ENCODE measurements at places on chromosomes 11 and 22.

- H3K27ac ChIP-seq = no peak overlapping the region
- H3K27me3 ChIP-seq = peaks cover 13% of the 10 kb centered on the region
- no peaks in the 10 kb centered on the region for H3K36me3 ChIP-seq
- no peak overlapping the region for H3K4me3 ChIP-seq
- H3K4me1 ChIP-seq = no peaks in the 10 kb centered on the region
Measured at GRCh38 chr11:43931717-43932039, 10.8 kb upstream of the C11orf96 start.

DNA sequence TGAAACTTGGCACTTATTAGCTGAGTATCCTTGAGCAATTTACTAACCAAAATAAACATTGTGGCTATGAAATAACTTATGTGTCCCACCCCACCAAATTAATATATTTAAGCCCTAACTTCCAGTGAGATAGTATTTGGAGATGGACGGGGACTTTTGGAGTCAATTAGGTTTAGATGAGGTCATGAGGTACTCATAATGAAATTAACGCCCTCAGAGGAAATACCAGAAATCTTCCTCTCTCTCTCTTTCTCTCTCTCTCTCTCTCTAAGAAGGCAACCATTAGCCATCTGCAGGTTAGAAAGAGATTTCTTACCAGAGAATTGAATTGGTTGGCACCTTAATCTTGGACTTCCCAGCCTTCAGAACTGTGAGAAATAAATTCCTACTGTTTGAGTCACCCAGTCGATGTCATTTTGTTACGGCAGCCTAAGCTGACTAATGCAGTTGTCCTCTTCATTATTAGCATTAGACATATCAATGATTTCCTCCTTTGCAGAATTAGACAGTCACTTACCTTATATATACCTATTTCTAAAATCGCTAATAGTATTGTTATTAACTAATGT lies 1284.0 kb downstream of the FAM181B start:
- no peaks in the 10 kb centered on the region for H3K27me3 ChIP-seq
- H3K4me1 ChIP-seq = no peaks in the 10 kb centered on the region
- H3K36me3 ChIP-seq = no peaks in the 10 kb centered on the region
- no peak overlapping the region for H3K4me3 ChIP-seq

DNA sequence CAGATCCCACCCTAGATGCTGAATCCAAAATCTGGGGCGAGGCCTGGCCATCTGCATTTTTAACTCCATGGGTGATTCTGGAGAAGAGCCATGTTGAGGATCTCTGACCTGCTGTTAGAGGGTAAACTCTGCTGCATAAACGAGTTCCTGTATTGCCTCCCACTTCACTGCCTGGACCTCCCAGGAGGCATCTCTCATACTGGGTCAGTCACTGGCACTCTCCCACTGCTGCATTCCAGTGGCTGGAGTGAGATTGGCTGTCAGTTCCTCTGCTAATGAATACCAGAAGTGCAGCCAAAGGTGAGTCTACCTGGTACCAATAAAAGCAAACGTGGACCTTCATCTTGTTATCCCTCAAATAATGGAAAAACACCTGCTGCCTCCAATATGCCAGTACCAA lies 10.3 kb downstream of the POLDIP3 start:
- H3K27ac ChIP-seq = no peak overlapping the region
- H3K4me1 ChIP-seq = peaks cover 11% of the 10 kb centered on the region
- no peaks in the 10 kb centered on the region for H3K27me3 ChIP-seq
- no peak for DNase-seq

- no peaks in the 10 kb centered on the region for H3K27me3 ChIP-seq
- H3K4me1 ChIP-seq = peaks cover 24% of the 10 kb centered on the region
- peak overlapping the region; percentile 71 for H3K27ac ChIP-seq
- DNase-seq = no peak
Measured at GRCh38 chr22:45239681-45240051, 1.0 kb downstream of the KIAA0930 start.

- DNase-seq = peak; percentile 98
- H3K27ac ChIP-seq = peak overlapping the region; percentile 90
- no peaks in the 10 kb centered on the region for H3K36me3 ChIP-seq
- peak overlapping the region; percentile 15 for H3K4me3 ChIP-seq
- H3K27me3 ChIP-seq = no peaks in the 10 kb centered on the region
Measured at GRCh38 chr22:35629406-35630216, 12.5 kb upstream of the MB start.

GRCh38 chr22:45828841-45829240 lies 148.1 kb downstream of the WNT7B start:
- no peak overlapping the region for H3K4me3 ChIP-seq
- peaks cover 33% of the 10 kb centered on the region for H3K4me1 ChIP-seq
- no peak overlapping the region for H3K27ac ChIP-seq

DNA sequence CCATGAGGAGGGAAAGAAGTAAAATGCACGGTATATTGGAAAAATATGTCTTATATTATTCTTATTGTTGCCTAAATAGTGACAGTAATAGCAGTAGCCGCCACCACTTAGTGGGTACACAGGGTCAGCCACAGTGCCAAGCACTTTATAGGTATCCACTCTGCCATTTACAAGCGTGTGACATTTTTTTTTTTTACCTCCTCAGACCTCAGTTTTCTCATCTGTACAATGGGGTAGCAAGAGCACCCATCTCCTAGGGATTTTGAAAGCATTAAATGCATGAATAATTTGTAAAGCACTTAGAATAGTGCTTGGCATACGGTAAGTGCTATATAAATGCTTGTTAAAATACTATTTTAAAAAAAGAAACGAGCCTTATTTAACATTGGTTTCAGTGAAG lies 8.9 kb downstream of the RTN4RL2 start:
- no peak for DNase-seq
- H3K36me3 ChIP-seq = no peaks in the 10 kb centered on the region
- H3K27ac ChIP-seq = no peak overlapping the region

GRCh38 chr11:44708009-44708408 lies 18.8 kb upstream of the TSPAN18 start:
- no peak overlapping the region for H3K4me3 ChIP-seq
- DNase-seq = no peak
- no peaks in the 10 kb centered on the region for H3K36me3 ChIP-seq
- no peaks in the 10 kb centered on the region for H3K4me1 ChIP-seq

DNA sequence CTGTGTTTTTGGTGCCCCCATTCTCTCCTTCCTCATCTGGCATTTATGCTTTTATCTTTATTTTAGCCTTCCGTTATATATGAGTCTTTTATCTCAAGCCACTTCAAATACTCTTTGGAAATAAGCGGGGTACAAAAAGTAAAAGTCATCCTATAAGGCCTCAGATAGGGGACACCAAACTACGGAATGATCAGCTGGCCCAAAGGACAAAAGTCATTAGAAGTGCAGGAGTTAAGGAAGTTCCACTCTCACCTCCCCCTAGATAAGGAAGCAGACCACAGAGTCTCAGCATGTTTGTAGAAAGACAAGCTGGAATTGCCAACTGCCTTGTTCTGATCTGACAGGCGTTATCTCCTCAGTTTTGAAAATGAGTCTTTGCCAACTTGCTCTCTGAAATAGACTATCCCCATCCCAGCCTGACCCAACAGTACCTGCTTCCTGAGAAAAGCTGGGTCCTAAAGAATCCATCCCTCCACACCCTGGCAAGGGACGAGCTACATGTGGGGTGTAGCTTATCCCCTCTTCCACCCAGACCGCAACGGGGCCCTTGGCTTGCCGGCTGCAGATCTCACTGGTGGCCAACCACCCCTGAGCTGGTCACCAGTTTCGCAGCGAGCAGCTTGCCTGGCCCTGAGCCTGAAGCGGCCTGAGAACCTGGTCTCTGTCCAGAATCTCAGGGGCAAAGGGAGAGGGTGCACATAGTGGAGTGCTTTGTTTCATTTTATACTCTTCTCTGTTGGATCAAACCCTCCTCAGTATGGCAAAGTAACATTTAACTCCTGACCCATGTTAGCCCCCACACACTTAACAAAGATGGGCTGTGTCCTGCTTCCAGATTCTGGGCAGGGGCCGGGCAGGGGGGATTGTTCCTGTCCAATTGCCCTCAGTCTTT lies 13.8 kb downstream of the FADS2 start:
- H3K4me3 ChIP-seq = no peak overlapping the region
- peaks cover 53% of the 10 kb centered on the region for H3K36me3 ChIP-seq
- no peaks in the 10 kb centered on the region for H3K27me3 ChIP-seq
- no peaks in the 10 kb centered on the region for H3K4me1 ChIP-seq

- no peak overlapping the region for H3K4me3 ChIP-seq
- no peaks in the 10 kb centered on the region for H3K36me3 ChIP-seq
- DNase-seq = no peak
- H3K27me3 ChIP-seq = peaks cover 41% of the 10 kb centered on the region
Measured at GRCh38 chr11:6632116-6633073, 13.2 kb upstream of the TPP1 start.

DNA sequence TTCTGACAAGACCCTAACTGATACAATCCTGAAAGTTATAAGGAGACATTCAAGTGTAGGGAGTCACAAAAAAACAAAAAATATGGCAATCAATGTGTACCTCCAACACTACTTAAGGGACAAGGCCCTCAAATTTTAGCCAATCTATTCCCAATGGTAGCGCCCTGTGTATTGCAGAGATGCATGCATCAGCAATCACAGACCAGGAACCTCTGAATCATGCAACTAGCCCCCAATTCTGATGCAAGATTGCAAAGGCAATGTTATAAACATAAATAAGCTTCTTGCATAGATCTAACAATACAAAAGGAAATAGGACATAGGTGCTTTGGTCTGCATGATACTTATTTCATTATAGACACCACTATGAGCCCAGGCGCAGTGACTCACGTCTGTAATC lies 29.7 kb upstream of the SIK2 start:
- DNase-seq = no peak
- no peaks in the 10 kb centered on the region for H3K27me3 ChIP-seq
- no peak overlapping the region for H3K4me3 ChIP-seq
- peaks cover 5% of the 10 kb centered on the region for H3K4me1 ChIP-seq
- H3K27ac ChIP-seq = no peak overlapping the region

DNA sequence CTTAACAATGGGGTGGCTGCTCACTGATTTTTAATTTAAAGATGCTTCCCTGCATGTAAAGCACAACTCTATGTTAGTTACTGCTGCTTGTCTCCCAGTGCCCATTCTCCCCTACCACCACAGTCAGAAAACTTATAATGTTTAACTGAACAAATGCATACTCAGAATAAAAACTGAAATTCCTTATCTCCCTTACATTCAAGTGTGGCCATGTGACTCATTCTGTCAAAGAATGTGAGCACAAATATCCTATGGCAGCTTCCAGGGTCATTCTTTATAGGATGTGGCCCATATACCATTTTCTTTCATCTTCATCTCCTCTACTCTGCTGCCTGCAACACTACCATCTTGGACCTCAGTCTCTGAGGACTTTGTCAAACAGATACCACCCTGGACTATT lies 374.8 kb downstream of the DYNC2H1 start:
- peaks cover 4% of the 10 kb centered on the region for H3K4me1 ChIP-seq
- no peak overlapping the region for H3K4me3 ChIP-seq
- no peaks in the 10 kb centered on the region for H3K27me3 ChIP-seq
- no peak overlapping the region for H3K27ac ChIP-seq

DNA sequence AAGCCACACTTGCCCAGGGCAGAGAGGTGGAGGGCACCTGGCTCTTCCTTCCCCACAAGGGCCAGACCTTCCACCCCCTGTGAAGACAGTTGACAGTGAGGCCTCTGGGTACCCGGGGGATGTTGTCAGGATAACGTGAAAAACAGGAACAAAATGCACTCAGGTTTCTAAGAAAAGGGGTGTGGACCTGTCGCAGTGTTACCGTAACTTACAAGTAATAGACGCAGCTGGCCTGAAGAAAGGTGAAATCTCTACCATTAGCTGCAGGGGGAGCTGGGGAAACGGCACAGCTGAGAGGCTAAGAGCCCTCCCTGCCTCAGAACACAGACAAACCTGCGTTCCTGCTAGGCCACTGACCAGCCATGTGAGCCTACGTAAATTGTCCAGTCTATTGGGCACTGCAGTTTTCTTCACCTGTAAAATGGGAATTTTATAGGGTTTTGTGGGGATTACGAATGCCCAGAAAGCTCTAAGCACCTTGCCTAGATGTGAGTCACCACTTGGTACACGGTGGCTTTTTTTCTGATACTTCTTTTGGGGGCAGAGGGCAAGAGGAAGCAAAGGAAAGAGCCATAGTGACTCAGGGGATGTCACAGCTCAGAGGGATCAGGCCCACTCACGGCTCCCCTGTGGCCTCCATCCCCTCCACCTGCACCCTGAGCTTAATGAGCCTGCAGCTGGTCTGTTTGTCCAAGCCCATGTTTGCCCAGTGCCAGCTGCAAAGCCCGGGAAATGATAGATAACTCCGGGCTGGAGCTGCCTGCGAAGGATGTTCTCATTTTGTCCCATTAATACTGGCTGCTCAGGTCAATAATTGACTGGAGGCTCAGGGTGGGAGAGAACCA lies 18.4 kb upstream of the CABP7 start:
- H3K27ac ChIP-seq = no peak overlapping the region
- H3K4me3 ChIP-seq = no peak overlapping the region
- H3K4me1 ChIP-seq = peaks cover 15% of the 10 kb centered on the region
- peaks cover 26% of the 10 kb centered on the region for H3K27me3 ChIP-seq

DNA sequence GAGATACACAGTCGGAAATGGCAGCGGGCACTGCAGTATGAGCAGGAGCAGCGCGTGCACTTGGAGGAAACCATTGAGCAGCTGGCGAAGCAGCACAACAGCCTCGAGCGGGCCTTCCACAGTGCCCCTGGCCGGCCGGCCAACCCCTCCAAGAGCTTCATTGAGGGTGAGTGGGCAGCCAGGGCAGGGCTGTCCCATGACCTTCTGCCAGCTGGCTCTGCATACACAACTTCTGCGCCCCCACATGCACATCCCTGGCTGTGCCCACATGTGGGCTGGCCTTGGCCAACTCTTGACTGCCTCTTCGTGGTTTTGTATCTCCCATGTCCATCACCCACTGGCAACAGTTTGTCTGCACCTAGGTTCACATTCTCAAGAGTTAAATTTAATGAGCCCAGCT lies 81.1 kb downstream of the MORC2 start:
- no peaks in the 10 kb centered on the region for H3K36me3 ChIP-seq
- H3K4me3 ChIP-seq = no peak overlapping the region
- H3K27me3 ChIP-seq = no peaks in the 10 kb centered on the region

- H3K27ac ChIP-seq = no peak overlapping the region
- peaks cover 5% of the 10 kb centered on the region for H3K4me1 ChIP-seq
- no peak overlapping the region for H3K4me3 ChIP-seq
- no peaks in the 10 kb centered on the region for H3K36me3 ChIP-seq
- H3K27me3 ChIP-seq = no peaks in the 10 kb centered on the region
- no peak for DNase-seq
Measured at GRCh38 chr11:82831364-82831763, 68.9 kb downstream of the PRCP start.

GRCh38 chr11:127130321-127130720 lies 129.8 kb upstream of the KIRREL3 start:
- no peak overlapping the region for H3K4me3 ChIP-seq
- DNase-seq = no peak
- no peaks in the 10 kb centered on the region for H3K27me3 ChIP-seq
- H3K27ac ChIP-seq = no peak overlapping the region
- H3K4me1 ChIP-seq = no peaks in the 10 kb centered on the region
